Renal pelvis (tissue), 12 donors: ENCODE measurements at places on chromosomes 12 and 14. TPM values are rescaled to one million over a fixed set of nuclear protein-coding genes. Genes with fewer than 3 reads are reported as not detected.
A peak's percentile ranks its signal among the peaks of the same experiment; 100 is the strongest.

- peak; percentile 58 for DNase-seq
Measured at GRCh38 chr12:19186722-19187661, 57.5 kb downstream of the PLEKHA5 start.

DNA sequence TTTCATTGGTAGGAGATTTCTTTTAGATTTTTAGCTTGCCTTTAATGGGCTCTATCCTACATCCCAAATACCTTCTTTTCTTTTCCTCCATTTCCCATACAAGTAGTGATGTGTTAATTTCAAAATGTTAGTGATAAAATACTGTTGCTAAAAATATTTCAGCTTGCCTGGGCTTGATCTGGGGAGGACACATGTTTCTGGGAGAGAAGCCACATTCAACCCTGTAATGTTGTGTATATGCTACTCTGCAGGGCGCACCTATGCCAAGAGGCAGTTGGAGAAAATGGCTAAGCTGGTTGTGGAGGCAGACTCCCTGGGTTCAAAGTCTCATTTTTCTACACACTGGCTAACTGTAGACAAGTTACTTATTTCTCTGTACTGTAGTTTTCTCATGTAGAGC, 26.3 kb downstream of the FLRT2 start:
- DNase-seq = no peak

GRCh38 chr14:64738281-64738804, 34.1 kb downstream of the PLEKHG3 start:
- no peak for DNase-seq

The PTCSC3 gene
- polyA plus RNA-seq = 0.31 TPM

The CACNA2D4 gene
- polyA plus RNA-seq = 3.0 TPM
